ENCODE measurements at places on chromosomes 1 and 21. TPM values are rescaled to one million over a fixed set of nuclear protein-coding genes. Genes with fewer than 3 reads are reported as not detected.

DNA sequence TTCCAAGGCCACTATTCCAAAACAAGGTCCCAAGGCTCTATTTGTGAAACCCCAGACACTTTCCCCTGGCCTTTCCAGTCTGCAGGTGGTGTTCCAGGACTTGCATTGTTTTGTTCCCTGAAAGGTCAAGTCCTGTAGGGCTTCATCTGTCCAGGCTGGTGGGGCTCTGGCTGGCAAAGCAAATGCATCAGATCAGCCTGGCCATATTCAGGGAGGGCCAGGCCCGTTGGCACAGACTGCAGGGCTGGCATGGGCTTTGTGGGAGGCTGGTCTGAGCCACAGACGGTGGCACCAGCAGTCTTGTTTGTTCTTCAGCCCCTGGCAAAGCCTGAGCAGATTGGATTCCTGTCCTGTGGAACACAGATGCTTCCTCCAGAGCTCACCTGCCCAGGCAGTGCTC lies 93.0 kb downstream of the SPATA46 start:
- no peaks in the 10 kb centered on the region for H3K4me1 ChIP-seq
- no peaks in the 10 kb centered on the region for H3K27me3 ChIP-seq
- H3K27ac ChIP-seq = no peak overlapping the region
- no peak for DNase-seq
- H3K36me3 ChIP-seq = no peaks in the 10 kb centered on the region
- no peak overlapping the region for H3K4me3 ChIP-seq

- no peak overlapping the region for H3K4me3 ChIP-seq
- H3K27me3 ChIP-seq = no peaks in the 10 kb centered on the region
- DNase-seq = no peak
- no peaks in the 10 kb centered on the region for H3K4me1 ChIP-seq
Measured at GRCh38 chr1:81358151-81358550, 442.6 kb upstream of the ADGRL2 start.

DNA sequence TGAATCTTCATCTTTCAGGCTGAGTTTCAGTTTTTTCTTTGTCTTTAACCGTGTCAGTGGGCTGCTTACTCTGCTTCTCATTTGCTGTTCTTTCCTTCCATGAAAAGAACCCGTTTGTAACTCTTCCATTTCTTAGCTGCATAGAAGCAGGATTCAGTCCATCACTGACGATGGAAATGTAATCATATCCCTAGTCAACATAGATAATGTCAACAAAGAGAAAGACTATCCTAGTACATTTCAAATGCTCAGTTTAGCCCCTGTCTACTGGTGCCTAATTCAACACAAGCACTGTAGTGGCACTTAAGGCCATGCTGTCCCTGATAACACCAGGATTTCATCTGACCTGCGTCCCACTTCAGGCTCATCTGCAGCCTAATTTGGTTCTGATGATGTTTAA lies 376 bp downstream of the GBP1 start:
- H3K4me3 ChIP-seq = peak overlapping the region; percentile 56
- no peak for DNase-seq
- peak overlapping the region; percentile 28 for H3K27ac ChIP-seq
- H3K36me3 ChIP-seq = no peaks in the 10 kb centered on the region
- no peaks in the 10 kb centered on the region for H3K27me3 ChIP-seq

DNA sequence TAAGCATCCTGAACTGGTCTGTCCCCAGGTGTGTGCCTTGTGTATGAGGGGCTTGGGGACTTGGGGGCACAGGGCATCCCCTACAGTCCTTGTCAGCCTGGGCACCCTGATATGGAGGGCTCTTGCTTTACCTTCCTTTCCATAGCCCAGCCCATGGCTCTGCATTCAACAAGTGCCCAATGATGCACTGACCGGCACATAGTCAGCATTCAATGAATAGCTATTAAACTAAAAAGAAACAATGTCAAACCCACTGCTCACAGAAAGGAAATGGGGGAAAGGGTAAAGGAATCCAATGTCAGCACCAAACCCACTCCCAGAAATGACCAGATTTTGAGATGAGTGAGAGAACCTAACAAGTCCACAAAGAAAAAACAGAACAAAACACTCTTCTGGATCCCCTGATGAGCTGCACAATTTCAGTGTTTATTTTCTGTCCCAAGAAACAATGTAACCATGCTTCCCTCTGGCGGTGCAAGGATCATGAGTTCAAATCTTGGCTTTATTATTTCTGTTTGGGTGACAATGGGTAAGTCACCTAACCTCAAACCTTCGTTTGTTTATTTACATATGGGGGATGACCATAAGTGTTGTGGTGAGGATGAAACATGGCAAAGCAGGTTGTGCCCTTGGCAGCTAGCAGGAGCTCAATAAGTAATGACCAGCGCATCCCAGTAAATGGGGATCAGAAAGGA lies 22.0 kb downstream of the SYT6 start:
- no peak for DNase-seq
- no peak overlapping the region for H3K4me3 ChIP-seq
- H3K27ac ChIP-seq = no peak overlapping the region

DNA sequence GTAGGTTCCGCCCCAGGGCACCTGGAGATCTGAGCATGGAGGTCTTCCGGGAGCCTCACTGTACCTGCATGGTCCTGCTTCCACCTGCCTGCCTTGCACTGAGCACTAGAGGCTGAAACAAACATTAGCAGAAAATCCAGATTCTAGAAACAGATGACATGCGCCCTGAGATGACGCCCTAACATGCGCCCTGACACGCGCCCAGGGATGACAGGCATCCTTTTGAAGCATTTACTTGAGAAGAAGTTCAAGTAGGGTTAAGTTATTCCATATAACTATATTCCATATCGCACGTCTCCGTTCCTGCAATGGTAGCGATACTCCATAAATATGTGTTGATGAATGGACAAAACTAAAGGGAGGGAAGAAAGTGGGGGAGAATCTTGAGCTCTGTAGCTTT lies 13.7 kb downstream of the ACTA1 start:
- H3K27me3 ChIP-seq = no peaks in the 10 kb centered on the region
- no peak for DNase-seq
- H3K4me1 ChIP-seq = no peaks in the 10 kb centered on the region
- H3K36me3 ChIP-seq = no peaks in the 10 kb centered on the region

DNA sequence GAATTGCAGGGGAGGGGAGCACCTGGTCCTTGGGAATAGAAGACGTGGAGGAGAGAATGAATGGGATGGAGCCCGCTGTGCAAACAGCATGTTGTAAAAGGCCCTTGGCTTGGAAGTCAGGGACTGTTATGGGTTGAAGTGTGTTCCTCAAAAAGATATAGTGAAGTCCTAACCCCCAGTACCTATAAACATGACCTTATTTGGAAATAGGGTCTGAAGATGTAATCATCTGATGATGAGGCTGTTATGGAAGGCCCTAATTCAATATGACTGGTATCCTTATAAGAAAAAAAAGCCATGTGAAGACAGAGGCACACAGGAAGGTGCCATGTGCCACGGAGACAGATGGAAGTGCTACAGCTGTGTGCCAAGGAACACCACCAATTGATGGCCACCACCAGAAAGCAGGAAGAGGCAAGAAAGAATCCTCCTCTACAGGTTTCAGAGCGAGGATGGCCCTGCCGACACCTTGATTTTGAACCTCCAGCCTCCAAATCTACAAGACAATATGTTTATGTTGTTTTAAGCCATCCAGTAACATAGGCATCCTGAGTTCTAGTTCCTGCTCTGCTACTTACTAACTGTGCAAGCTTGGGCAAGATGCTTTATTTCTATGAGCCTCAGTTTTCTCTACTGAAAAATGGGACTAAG lies 51.2 kb downstream of the LRRN2 start:
- no peak overlapping the region for H3K4me3 ChIP-seq
- DNase-seq = no peak
- H3K27me3 ChIP-seq = peaks cover 8% of the 10 kb centered on the region
- H3K4me1 ChIP-seq = no peaks in the 10 kb centered on the region
- H3K27ac ChIP-seq = no peak overlapping the region

DNA sequence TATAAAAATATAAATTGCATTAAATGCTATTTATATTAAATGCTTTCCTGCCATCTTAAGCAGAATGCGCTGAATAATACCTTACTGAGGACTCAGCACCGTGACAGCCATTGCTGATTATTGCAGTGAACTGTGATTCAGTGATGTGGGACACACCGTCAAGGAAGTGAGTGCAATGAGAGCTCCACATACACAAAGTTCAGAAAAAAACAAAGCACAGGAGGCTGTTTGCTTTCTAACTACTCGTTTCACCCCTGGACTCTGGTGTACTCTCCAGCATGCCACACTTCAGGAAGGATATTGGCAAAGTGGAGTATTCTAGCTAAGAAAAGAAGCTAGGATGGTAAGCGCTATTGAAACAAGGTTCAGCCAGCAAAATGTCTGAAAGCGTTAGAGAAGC lies 57.4 kb upstream of the CXADR start:
- H3K36me3 ChIP-seq = no peaks in the 10 kb centered on the region
- DNase-seq = no peak
- H3K27ac ChIP-seq = no peak overlapping the region
- no peak overlapping the region for H3K4me3 ChIP-seq
- H3K27me3 ChIP-seq = no peaks in the 10 kb centered on the region

AMY1C gene
- not detected for total RNA-seq

HSD3B1 gene
- total RNA-seq = not detected

GBP7 gene
- not detected for total RNA-seq

All from fibroblast of lung (primary cell).